ENCODE measurements at places on chromosomes 4 and X.

GRCh38 chrX:93874554-93874953, 200.5 kb downstream of the FAM133A start:
- no peak for DNase-seq

- no peak for DNase-seq
Measured at GRCh38 chrX:2147928-2148327, 352.8 kb downstream of the DHRSX start.

DNA sequence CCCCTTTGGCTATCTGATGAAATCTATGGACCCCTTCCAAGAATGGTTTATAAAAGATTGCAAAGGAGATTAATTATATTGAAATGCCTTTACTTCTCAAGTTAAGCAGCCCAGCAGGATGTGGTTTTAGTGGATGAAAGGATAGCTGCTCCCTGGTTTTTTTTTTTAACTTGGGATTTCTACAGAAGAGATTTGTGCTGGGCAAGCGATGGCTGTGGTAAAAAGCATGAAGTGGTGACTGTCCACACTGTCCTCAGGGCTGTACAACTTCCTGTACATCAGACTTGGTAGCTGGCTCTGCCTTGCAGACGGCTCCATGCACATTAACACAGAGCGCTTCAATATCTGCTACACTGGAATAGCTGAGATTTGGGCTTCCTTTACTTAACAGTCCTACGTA, 321.7 kb downstream of the DHX15 start:
- no peak for DNase-seq

DNA sequence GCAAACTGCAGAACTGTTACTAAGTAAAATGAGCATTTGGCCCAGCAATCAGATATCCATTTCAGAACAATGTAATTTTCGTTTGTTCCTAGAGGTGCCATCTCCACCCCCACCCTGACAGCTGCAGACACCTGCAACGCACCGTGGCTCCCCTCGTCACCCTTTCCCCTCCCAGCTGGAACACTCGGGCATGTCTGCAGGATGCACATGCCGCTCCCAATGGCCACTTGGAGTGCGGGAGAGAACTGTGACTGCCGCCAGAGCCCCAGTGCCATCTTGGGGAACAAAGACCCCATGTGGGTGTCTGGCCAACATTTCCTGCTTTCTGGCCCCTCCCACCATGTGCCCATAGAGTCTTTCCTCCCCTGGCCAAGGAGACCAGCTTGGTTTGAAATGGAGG, 436.2 kb downstream of the PCDH10 start:
- DNase-seq, result no peak

- no peak for DNase-seq
Measured at GRCh38 chr4:177119691-177120090, 190.0 kb upstream of the NEIL3 start.

GRCh38 chr4:7217474-7218321, 25.4 kb downstream of the SORCS2 start:
- DNase-seq, result no peak

- no peak for DNase-seq
Measured at GRCh38 chr4:155787113-155787710, 28.4 kb downstream of the GUCY1B1 start.

- no peak for DNase-seq
Measured at GRCh38 chrX:8988446-8988845, 45.5 kb downstream of the FAM9B start.

GRCh38 chr4:21768349-21769310, 179.9 kb downstream of the KCNIP4 start:
- peak; percentile 29 for DNase-seq

GRCh38 chr4:771464-771863, 54.5 kb downstream of the CPLX1 start:
- no peak for DNase-seq

GRCh38 chrX:151536571-151536970, 26.9 kb upstream of the PASD1 start:
- peak; percentile 4 for DNase-seq

DNA sequence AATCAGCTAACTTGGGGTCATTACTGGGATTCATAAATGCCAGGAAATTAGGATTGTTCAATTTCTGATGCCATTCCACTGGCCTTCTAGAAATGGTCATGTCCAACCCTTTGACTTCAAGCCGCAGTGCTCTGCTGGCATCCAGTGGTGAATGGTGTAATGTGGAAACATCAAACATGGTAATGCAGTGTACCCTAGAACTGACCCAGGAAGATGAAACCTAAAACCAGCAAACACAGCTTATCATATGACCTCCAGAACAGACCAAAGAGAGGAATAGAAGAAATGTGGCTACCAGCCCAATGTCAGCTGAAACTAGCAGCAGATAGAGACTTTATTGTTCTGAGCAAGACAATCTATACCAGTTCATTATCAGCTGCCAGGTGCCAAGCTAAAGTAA, 13.8 kb downstream of the CXCL13 start:
- DNase-seq, result no peak

- DNase-seq, result no peak
Measured at GRCh38 chrX:21490341-21490740, 116.1 kb downstream of the CNKSR2 start.

- DNase-seq, result no peak
Measured at GRCh38 chr4:91426725-91427124, 877.0 kb upstream of the GRID2 start.

DNA sequence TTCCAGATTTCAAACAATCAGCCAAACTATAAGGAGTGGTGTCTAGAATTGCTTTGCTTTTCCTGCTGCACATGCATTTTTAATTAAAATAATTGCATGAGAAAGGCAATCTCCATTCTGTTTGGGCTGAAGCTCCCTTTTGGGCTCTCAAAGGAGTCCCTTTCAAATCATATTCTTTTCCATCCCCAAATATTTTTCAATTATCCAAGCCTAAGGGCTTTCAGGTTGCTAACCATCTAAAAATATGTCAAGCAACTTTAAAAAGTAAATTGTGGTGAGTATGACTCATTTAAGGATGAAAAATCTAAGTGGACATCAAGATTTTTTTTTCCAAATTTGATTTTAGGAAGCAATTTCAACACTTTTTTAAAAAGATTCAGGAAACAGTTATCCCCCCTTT, 28.4 kb downstream of the PIR start:
- no peak for DNase-seq

GRCh38 chr4:59348949-59349348, 1851.2 kb upstream of the ADGRL3 start:
- DNase-seq, result no peak

GRCh38 chr4:52925531-52925968, 63.4 kb downstream of the RASL11B start:
- DNase-seq, result no peak

- DNase-seq, result no peak
Measured at GRCh38 chrX:98379134-98379533, 1495.4 kb downstream of the RPA4 start.

GRCh38 chr4:111502626-111503025, 642.6 kb upstream of the FAM241A start:
- no peak for DNase-seq

DNA sequence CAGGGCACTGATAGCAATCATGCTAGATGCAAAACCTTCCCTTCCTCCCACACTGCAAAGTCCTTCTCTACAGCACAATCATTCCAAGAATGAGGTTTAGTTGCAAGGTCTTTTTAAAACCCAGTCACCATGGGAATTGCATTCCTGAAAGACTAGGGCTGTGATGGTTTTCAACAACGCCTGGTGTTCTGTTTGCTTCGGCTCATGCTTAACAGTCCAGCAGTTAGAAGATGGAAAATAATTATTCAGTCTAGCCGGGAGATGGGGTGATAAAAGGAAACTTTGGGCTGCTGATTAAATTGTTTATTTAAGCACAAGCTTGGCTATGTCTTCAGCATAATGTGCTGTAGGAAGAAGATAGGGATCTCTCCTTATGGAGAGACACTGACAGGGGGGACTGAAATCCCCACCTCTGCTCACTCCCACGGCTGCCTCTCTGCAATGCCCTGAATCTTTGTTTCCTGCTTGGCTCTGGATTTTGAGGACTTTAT, 211.4 kb downstream of the MID1IP1 start:
- DNase-seq, result no peak

GRCh38 chrX:10618961-10619360, 1.4 kb downstream of the MID1 start:
- no peak for DNase-seq

GRCh38 chr4:151402145-151402865, 6.7 kb upstream of the FHIP1A start:
- DNase-seq, result no peak

DNA sequence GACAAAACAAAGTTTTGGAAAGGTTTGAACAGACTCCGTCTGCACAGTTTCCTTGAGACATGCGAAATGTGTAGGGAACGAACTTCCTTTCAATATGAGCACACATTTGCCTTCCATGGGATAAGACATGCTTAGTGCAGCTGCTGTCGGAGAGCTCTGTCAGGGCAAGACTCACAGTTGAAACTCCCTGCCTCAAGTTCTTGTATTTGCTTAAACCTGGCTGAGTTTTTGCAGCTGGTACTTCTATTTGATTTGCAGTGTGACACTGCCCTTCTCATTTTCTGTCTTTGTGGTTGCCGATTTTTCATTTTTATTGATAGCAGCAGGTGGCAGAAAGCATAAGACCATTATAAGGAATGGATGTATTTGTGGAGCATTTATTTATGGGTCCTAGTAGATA, 18.2 kb upstream of the RHOH start:
- DNase-seq, result no peak

DNA sequence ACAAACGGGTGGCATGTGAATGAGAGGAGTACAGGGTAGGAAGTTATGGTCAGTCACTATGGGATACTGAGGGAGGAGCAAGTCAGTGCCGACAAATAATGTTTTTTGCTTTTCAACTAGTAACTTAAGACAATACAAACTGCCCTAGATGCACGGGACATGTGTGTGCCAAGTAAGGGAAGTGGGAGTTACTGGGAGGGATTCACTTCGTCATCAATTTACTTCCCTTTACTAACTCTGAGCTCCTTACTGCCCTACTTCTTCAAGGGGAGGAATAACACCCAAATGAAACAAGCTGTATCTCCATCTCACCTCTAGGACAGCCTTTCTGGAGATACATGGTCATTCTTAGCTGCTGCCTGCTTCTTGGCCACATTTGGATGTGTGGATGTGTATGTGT, 97.7 kb downstream of the DGKK start:
- DNase-seq, result no peak

DNA sequence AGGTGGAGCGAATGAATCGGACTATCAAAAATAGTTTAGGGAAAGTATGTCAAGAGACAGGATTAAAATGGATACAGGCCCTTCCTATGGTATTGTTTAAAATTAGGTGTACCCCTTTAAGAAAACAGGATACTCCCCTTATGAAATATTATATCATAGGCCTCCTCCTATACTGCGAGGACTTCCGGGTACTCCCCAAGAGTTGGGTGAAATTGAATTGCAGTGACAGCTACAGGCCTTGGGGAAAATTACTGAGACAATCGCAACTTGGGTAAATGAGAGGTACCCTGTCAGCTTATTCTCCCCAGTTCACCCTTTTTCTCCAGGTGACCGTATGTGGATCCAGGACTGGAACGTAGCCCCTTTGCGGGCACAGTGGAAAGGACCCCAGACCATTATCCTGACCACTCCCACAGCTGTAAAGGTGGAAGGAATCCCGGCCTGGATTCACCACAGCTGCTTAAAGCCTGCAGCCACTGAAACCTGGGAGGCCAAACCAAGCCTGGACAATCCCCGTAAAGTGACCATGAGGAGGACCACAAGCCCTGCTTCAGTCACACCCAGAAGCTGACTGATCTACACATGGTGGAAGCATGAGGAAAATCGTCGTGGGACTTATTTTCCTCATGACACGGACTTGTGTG, 1138.1 kb downstream of the ARAP2 start:
- DNase-seq, result no peak

DNA sequence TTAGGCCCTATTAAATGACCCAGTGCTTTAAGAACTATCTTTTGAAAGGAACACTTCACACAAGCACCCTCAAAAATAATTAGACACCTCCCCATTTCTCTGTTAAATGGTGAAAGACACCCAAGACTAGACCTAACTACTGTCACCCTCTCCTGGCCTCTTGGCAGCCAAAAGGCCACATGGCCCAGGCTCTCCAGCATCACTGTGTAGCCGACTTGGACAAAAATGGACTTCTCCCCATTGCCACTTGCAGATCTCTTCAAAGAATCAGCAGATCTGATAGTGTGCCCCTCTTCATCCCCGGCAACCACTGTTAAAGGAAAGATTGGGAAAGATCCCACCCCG, 2.0 kb downstream of the MID1IP1 start:
- peak; percentile 52 for DNase-seq

DNA sequence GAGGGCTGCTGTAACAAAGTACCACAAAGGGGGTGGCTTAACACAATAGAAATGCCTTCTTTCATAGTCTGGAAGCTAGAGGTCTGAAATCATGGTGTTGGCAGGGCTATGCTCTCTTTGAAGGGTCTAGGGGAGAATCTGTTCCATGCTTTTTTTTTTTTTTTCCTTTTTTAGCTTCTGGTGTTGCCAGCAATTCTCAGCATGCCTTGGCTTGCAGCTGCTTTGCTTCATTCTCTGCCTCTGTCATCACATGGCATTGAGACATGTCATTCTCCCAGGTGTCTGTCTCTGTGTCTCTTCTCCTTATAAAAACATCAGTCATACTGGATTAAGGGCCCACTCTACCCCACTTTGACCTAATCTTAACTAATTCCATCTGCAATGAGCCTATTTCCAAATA, 78.6 kb upstream of the BOD1L1 start:
- no peak for DNase-seq

DNA sequence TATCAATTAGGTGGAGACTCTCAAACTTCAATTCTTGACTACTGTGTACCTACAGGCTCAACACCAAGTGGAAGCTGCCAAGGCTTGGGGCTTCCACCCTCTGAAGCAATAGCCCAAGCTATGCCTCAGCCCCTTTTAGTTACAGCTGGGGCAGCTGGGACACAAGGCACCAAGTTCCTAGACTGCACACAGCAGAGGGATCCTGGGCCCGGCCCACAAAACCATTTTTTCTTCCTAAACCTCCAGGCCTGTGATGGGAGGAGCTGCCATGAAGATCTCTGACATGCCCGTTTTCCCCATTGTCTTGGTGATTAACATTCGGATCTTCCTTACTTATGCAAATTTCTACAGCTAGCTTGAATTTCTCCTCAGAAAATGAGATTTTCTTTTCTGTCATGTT, 3.4 kb upstream of the UGDH start:
- no peak for DNase-seq

- DNase-seq, result peak; percentile 82
Measured at GRCh38 chr4:147683717-147684700, at the start of gene PRMT9. PRMT9 (minus strand) TSS chr4:147684163; CDS start chr4:147683987, 176 bp downstream.

GRCh38 chr4:7908668-7909067, 31.0 kb downstream of the AFAP1 start:
- no peak for DNase-seq
